A172 (cell line): ENCODE measurements at places on chromosomes 12 and 14. TPM values are rescaled to one million over a fixed set of nuclear protein-coding genes. Genes with fewer than 3 reads are reported as not detected.
A peak's percentile ranks its signal among the peaks of the same experiment; 100 is the strongest.

LMNTD1 gene
- not detected in 2 replicates for total RNA-seq

KRT8 gene
- 287 and 407 TPM in 2 replicates for total RNA-seq

STYK1 gene
- total RNA-seq, result 0.12 and 9.9 TPM in 2 replicates

DNA sequence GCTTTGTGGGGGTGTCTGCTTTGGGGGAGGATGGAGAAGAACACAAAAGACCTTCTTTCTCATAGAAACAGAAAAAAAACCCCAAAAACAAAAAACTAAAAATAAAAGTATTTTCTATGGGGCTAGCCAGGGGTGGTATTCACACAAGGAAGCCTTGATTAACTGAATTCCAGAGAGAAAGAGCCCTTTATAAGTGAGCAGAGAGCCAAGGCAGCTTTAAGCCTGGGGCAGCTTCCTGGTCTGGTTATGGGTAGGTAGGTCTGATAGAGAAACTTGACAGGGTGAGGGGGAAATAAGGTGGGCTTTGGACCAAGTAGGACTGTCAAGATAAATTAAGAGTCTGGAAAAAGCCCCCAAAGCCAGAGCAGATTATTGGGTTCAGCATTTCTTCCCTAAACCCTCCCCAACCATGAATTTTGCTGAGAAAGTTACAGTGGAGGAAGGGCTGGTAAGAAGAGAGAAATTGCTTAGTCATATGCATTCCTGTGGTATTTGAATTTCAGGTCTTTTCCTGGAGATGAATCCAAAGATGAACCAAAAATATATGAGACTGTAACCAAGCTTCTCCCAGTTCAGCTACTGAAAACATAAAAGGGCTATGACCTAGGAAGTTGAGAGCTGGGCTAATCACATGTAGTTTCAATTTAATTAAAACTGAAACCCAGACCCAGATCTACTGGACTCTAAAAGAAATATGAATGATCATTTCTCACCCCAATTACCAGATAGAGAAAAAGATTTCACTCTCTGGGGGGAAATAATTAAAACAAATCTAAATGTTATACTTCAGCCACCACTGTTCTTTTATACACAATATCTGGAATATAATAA lies 144.8 kb downstream of the TBC1D30 start:
- peak; percentile 56 for DNase-seq

DNA sequence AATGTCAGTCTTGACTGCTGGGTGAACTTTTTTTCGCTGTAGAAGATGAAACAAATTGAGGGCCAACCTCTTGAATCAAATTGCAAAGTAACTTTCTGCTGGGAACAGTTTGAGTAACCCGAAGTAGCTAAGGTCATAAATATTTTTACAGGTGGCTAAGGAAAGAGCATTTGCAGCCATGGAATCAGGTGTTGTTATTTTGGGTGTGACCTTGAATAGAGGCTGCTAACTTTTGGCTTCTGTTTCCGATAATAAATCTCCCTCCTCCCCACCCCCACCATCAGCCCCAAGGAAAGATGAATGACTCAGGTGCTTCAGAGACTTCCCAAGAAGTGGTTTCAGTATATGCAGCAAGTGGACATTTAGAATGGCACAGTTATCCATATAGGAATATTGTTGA lies 571.7 kb downstream of the DIO2 start:
- DNase-seq, result no peak
